ENCODE measurements at places on chromosomes 7 and 10.

GRCh38 chr7:14233868-14234369 lies 244.5 kb upstream of the ETV1 start:
- no peak for DNase-seq

- DNase-seq: no peak
These were observed 223.2 kb upstream of the IGFBP3 start for GRCh38 chr7:46143949-46144917.

GRCh38 chr7:138698281-138698680 lies 2.9 kb downstream of the SVOPL start:
- no peak for DNase-seq

GRCh38 chr10:71236286-71236685 lies 23.9 kb downstream of the UNC5B start:
- no peak for DNase-seq

GRCh38 chr7:102412548-102412947 lies 16.4 kb downstream of the PRKRIP1 start:
- DNase-seq: no peak

DNA sequence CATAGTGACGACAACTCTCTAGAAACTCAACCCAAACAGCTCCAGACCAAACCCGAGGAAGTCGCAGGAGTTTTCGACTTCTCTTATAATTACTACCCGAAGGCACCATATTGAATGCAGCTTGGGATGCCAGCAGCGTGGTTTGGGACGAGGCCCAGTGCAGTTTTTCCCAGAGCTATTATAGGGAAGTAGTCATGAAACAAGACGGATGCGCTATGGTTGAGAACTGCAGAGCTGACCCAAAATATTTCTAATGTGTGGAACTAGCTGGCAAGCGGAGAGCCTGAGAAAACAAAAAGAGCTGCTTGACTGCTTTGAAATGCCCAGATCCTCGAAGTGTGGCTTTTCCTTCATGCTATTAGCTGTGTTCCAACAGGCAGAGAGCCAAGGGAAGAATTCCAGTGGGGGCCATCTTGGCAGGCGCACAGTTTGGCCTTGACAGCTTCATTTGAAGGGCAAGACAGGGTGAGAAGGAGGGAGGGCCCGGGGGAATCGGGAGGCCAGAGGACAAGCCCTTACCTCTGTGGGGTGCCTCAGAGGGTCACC lies 122.7 kb downstream of the CUL2 start:
- no peak for DNase-seq

DNA sequence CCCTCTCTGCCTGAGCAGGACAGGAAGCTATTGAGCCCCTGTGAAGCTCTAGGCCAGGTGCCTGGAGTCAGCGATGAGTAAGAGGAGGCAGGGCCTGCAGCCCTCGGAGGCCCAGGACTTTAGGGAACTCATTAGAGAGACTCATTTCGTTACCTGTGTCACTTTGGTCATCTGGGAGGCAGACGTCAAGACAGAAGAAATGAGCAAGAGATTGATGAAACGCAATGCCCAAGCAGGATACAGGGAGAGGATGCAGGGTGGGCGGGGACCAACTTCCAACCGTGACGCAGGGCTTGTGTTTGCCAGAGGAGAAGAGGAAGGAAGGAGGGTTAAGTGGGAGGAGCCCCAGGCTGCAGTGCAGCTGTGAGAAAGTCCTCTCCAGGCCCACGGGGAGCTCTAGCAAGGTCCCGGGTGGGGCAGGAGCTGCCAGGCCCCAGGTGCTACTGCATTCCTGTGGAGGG lies 26.4 kb upstream of the GNA12 start:
- DNase-seq: peak; percentile 18

DNA sequence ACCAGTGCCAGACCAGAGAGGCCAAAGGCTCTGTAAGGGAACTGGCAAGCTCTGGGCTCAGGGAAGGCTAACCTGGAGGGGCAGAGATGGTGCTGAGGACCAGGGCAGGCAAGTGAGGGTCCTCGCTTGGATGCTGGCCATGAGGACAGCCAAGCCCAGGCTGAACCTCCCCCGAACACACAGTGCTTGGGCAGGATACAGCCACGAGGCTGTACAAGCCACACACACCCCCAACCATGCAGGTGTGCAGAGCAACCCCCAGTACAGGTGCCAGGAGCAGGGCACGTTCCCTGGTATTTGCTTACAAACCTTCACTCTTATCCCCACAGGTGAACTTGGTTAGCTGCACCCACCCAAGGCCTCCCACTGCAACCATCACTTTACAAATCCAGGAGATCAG lies 185.7 kb downstream of the GRID1 start:
- DNase-seq: no peak

DNA sequence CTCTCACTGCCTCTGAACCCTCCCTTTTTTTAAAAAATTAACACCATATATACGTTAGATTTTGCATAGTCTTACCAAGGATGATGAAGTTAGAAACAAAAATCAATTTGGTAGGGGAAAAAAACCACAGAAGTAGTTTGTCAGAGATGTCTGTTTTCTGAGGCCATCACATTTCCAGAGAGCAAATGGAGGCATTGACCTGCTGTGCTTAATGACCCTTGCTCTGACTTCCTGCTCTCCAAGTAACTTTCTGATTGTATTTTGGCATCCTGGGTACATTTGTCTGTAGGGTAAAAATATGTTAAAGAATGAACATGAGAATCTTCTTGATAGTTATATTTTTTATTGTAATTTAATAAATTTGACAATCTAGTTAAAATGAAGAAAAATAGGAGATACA lies 140.2 kb downstream of the LCOR start:
- DNase-seq: no peak

DNA sequence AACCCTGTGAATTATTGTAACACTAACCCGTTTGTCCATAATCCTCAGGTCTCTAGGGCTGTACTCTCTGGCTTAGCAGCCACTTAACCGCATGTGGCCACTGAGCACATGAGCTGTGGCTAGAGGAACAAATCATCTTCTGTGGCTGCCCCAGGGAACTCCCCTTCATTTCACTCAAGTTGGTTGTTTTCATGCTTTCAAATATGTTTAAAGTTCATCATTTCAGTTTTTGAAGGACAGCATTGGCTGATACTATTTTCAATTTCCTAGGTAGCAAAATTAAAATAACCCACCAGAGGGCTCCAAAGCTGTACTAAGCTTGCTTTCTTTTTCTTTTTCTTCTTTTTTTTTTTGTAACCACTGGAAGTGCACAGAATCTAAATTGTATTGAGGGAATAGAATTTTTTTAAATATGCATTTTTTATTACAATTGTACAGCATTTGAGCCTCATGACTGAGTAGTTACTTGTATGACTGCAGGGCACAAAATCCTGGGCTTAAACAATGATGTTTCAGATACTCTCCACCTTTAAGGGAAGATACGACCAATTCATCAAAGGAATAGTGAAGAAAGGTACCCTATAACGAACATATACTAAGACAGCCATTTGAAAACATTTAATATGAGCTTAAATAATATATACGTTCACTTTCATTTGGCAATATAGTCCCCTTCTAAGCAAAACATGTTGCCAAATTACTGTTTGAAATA lies 38.6 kb downstream of the MRC1 start:
- DNase-seq: no peak
